ENCODE measurements at places on chromosomes 4 and X.

GRCh38 chr4:182074139-182074538, 169.1 kb upstream of the TENM3 start:
- DNase-seq = no peak

DNA sequence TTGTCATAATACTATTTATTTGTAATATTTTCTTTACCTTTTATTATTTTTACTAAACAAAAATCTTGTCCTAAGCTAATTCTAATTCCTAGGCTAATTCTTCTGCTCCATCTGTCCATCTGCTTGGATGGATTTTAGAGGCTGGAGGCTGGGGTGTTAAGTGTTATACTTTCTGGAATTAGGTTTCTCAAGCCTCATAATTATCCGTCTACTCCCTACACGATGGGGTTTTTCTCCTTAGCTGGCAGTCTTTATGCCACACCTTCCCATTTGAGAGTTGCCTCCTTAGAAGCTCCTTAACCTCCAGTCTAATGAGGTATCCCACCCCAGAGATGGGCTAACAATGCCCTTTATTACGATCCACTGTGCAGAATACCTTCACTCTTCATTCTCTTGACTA, 37.6 kb upstream of the LGI2 start:
- DNase-seq = no peak

DNA sequence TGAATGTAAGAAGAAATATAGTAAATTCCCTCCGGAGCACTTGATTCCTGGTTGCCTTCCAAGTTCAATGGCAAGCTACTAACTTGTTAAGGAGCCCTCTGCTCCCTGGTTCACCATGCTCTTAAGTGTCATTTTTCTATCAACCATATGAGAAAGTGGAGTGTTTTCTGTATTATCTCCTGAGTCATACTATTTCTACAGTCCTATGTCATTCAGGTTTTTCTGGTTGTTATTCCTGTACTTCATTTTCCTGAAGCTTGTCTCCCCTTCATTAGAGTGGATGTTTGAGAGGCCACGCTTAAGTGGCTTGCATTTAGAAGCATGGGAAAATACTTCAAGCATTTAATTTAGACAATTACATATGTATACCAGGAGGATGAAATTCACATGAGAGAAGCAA, 14.7 kb upstream of the EPGN start:
- DNase-seq = peak; percentile 55

GRCh38 chr4:115537387-115537786, 424.0 kb upstream of the NDST4 start:
- DNase-seq = no peak

DNA sequence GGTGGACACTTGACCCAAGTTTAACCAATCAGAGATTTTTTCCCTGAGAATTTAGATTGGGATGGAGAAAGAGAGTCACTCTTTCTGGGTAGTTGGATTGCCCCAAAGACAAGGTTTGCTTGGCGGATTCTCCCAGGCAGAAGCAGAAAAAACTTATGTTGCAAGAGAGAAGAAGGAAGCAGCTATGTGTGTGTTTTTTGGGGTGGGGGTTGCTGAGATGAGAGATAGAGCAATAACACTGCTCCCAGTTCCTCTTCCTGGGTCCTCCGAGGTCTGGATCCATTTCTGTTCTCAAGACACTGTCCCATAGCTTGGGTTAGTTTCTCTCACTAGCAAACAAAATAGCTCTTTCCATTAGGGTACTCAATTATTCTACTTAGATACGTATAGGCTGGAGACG, 222.1 kb downstream of the STIM2 start:
- DNase-seq = no peak

GRCh38 chrX:43493756-43494155, 162.3 kb upstream of the MAOA start:
- DNase-seq = no peak

DNA sequence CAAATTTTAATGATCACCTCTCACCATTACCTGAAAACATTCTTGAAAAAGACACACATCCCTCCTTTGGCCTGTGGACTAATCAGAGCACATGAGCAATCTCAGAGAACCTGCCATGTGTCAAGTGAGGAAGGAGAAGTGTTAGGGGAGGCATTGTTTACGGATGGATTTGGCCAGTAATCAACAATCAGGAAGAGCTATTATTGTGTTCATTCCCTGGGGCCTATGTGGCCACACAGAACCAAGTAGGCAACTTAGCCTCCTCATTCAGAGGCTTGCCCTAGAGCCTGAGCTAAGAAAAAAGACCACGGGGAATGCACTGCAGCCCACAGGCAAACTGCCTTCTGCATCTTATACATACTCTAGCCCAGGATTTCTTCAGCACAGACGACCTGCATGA, 40.6 kb upstream of the DOCK11 start:
- no peak for DNase-seq

- no peak for DNase-seq
These were observed 2.6 kb upstream of the SEPTIN6 start for GRCh38 chrX:119695535-119696050.

GRCh38 chr4:185532293-185532692, 3.0 kb downstream of the PDLIM3 start:
- DNase-seq = no peak

Data from NCI-H510A (cell line).